Aorta (tissue), 5 donors: ENCODE measurements at places on chromosomes 5 and 9. TPM values are rescaled to one million over a fixed set of nuclear protein-coding genes. Genes with fewer than 3 reads are reported as not detected.

The UIMC1 gene
- 54.8 TPM for total RNA-seq

The PCDHA4 gene
- 0.78 TPM for total RNA-seq

The NUTM2F gene
- not detected for total RNA-seq

The NUDT12 gene
- total RNA-seq, result 8.9 TPM

The SPINK7 gene
- not detected for total RNA-seq

The FBP1 gene
- 6.6 TPM for total RNA-seq
